ENCODE measurements at places on chromosomes 2 and 18.

- DNase-seq: peak; percentile 19
Observed at GRCh38 chr2:188720811-188721605, 253.2 kb upstream of the COL3A1 start.

- DNase-seq: no peak
Observed at GRCh38 chr2:187502467-187502866, 51.8 kb downstream of the TFPI start.

- DNase-seq: no peak
Observed at GRCh38 chr18:76989647-76990190, 142.9 kb downstream of the MBP start.

DNA sequence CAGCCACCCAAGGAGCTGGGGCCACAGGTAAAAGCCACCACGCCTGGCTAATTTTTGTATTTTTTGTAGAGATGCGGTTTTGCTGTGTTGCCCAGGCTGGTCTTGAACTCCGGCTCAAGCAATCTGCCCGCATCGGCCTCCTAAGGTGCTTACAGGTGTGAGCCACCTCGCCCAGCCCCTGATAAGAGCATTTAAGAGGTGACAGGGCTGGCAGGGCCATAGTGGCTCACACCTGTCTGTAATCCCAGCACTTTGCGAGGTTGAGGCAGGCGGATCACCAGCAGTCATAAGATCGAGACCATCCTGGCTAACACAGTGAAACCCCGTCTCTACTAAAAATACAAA lies 9.0 kb upstream of the CNNM3 start:
- DNase-seq: no peak

DNA sequence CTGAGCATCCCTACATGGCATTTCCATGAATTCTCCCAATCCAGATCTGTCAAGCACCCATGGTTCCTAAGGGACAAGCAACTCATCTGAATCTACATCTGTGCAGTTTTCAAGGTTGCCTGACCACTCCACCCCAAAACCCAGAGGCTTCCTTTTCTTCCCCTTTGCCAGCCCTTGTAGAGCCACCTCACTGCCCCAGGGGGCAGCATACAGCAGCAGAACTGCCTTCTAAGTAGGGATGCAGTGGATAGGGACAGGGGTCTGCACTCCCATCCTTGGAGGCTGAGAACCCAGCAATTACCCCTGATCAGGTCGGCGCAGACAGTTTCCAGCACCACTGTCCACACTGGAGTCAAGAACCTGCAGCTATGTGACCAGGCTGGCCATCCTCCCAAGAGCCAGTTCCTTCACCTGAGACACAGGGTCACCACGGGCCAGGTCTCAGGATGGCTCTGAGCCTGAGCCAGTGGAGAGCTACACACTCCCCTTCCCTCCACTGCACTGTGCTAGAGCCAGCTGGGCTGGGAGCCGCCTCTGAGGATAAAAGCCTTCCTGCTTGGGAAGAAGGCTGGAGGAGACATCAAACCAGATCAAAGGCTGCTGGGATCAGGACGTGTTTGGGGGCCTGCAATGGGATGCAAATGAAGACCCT lies 283.1 kb downstream of the CELF4 start:
- no peak for DNase-seq

All from stromal cell of bone marrow (primary cell).